Lower leg skin (tissue), 4 donors: ENCODE measurements at places on chromosomes 12 and 14. TPM values are rescaled to one million over a fixed set of nuclear protein-coding genes. Genes with fewer than 3 reads are reported as not detected.

GRCh38 chr12:123546281-123546680 lies 12.8 kb upstream of the RILPL1 start:
- no peak for DNase-seq

DNA sequence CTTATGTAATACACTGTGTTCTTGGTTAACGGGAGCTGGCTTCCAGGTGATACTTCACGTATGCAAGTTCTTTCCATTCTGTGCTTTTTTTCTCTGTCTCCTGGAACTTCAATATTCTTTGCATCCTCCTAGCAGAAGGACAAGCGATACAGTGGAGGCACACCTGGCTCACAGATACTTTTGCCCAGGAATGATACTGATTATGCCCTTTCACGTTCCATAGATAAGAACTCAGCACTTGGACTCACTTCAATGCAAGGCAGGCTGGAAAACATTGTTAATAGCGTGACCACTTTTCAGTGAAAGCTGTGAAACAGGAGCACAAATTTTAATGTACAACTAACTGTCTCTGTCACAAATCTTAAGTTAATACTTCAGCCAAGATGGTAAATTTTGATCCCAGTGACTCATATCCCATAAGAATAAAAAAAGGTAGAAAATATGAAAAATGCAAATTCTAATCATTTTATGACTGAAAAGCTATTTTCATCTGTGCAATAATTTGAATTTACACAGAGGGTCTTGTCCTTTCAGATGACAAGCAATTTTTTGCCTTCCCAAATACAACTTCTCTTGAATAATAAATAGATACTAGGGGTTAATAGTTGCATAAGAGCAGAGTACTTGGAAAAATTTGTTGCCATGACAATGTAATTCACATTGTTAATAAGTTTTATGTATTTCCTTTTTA lies 919.0 kb downstream of the GALC start:
- no peak for DNase-seq

DNA sequence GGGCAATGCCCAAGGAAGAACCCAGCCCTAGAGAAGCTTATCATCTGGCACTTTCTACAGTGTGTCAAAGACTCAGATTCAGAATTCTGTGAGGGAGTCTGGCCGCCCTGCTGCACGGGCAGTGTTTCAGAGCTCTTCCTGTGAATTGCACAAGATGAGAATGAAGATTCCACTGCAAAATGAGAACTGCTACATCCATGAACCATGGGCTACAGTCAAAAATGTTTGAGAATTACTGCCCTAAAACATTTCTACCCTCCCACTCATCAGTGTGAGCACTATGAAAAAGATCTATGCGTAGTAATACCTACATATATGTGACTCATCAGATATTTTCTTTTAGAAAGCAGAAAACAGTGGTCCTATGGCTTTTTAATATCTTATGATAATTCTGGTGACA lies 104.0 kb downstream of the STAB2 start:
- DNase-seq, result no peak

DNA sequence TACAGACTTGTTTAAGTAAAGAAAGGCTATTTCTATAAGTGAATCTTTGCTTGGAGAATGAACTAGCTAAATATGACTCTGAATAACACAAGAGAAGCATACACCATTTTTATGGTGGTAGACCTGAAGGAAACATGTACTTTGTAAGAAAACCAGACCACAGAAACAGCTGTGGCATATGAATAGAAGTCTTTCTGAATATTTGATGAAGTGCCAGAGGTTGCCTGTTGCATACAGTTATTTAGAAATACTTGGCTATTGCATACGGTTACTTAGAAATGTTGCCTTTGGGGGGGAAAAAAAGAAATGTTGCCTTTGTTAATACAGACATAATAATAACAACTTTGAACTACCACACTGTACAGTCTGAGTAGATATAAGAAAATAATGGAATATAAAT lies 16.8 kb upstream of the LEMD3 start:
- DNase-seq, result no peak

- DNase-seq, result peak; percentile 62
These were observed 559 bp upstream of the CKAP4 start for GRCh38 chr12:106248312-106248845.

Gene BLTP3B
- total RNA-seq, result 29.1 TPM

Gene TMEM119
- 10.3 TPM for total RNA-seq

- no peak for DNase-seq
These were observed 1.1 kb downstream of the RIMKLB start for GRCh38 chr12:8698879-8699278.

DNA sequence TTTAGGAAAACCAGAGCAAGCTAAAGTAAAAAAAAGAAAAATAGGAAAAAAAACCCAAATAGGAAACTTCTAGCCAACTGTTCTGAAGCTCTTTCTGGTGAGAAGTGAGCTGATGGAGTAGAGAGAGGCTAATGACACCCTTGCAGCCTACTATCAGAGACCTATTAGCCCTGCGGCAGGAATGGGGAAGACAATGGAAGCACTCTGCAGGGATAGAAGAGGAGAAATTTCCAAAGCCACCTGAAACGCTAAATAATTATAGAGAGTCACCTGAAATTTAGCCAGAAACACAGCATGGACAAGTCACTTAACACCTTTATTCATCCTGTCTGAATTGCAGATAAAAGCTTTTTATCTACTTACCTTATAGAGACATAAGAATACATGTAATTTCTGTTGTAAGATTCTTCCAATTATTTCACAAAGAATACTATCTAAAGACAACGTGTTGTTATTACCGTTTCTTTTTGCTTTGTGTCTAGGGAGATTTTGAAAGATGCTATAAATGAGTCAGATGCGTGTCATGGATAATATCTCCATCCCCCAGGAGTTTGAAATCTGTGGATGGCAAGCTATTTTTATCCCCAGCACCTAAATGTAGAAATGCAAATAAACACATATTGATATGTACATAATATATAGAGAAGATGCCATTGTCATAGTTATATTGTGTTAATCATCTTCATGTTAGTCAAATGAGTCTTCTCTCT lies 138.6 kb downstream of the TPH2 start:
- no peak for DNase-seq

- no peak for DNase-seq
These were observed 221.3 kb downstream of the ANO2 start for GRCh38 chr12:5723711-5724252.

GRCh38 chr12:61018571-61018970 lies 1241.6 kb upstream of the USP15 start:
- no peak for DNase-seq

Gene ZFC3H1
- 47.1 TPM for total RNA-seq

- no peak for DNase-seq
These were observed 190.1 kb upstream of the SYT1 start for GRCh38 chr12:78674311-78675090.

GRCh38 chr14:72793156-72793939 lies 100.6 kb downstream of the DPF3 start:
- DNase-seq, result no peak

DNA sequence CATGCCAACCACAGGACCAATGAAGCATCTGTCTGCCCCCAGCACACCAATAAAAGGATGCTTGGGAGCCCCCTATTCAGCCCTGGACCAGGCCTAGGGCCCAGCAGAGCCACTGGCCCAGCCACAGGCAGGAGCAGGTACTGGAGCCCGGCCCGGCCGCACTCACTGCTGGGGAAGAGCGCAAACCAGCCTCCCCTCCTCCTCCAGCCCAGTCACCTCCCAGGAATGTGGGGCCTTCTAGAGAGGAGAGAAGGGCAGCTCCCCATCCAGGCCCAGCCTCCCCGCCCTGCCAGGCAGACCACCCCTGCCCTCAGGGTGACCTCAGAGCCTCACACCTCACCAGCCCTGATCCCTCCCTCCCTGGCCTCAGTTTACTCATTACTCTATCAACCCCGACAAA lies 56.2 kb downstream of the CCNK start:
- no peak for DNase-seq

Gene DAO
- total RNA-seq, result not detected

GRCh38 chr14:35814371-35815005 lies 5.4 kb upstream of the RALGAPA1 start:
- DNase-seq, result no peak

Gene APPL2
- 104 TPM for total RNA-seq

DNA sequence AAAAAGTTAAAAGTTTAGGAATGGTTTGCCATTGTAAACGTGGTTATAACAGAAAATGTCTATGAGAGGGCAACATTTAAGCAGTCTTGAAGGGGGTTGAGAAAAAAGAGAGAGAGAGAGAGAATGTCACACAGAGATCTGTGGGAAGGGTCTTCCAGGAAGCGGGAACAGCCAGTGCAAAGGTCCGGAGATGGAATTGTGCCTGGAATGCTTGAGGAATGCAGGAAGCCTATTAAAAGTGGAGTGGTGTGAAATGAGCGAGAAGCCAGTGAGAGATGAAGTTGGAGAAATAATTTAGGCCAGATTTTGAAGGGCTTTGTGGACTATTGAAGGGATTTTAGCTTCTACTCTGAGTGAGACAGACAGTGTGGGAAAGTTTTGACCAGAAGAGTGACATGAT lies 406.8 kb upstream of the TBX3 start:
- no peak for DNase-seq

DNA sequence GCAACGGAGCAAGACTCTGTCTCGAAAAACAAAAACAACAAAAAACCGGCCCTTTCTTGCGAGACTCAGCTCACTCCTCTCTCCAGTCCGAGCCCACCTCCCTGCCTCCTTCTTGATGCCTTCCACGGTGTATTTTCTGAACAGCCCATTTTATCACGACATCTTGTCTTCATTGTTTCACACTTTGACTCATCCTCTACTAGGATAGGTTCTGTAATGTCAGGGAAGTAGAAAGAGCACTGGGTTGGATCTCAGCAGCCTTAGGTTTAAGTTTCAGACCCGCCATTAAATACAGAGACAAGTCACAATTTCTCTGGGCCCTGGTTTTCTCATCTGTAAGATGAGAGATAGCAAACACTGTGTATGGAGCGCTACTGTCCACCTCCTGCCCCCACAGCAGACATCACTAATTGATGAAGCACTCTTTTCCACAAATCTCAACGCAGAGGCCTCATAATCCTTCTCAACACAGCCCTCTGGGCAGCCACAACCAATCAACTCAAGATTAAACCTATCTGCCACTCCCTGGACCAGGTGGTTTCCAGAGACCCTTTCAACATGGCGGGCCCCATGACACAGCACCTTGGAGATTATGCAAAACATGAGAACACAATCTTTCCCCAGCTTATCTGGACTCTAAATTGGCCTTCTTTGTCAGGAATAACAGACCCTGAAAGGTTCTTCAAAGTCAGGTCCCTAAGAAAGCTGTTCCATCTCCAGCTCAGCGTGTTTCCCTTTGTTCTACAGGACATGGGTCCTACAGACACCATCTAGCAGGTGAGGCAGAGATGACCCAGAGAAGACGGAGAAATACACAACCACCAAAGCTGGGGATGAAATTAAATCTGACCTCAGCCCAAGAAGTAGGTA lies 35.6 kb downstream of the CCDC88C start:
- DNase-seq, result no peak

Gene FBLN5
- total RNA-seq, result 128 TPM

GRCh38 chr14:68357777-68358176 lies 435.1 kb downstream of the ZFP36L1 start:
- DNase-seq, result no peak

Gene IL31
- total RNA-seq, result not detected

DNA sequence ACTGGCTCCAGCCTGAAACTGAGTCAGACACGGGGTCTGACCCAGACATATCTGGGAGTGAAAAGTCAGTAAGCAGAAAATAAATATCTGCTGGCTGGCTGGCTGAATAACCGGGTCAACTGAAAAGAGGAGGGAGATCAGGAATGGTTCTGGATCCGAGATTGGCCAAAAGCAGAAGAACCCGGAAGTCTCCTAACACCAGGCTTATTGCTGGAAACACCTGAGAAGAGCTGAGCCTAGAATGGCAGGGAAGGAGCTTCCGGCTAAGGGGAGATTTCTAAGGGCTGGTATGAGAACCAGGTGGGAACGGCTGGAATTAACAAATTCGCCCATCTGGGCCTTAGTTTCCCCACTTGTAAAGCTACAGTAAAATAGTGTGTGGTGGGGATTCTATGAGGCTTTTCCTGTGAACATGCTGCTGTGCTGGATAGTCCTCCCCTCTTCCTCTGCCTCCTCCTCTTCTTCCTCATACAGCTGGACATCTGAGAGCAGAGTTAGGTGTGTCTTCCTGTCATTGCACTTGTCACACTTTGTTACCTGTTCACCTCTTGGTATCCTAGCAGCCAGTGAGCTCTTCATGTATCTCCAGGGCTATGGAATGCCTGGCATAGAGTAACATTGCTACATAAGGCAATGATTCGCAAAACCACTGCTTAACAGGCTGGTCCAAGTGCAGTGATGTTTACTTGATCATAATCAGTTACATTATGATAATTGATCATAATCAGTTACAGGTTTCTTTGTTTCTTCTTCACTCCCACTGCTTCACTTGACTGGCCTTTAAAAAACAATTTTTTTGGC lies 2.0 kb upstream of the SHMT2 start:
- no peak for DNase-seq

DNA sequence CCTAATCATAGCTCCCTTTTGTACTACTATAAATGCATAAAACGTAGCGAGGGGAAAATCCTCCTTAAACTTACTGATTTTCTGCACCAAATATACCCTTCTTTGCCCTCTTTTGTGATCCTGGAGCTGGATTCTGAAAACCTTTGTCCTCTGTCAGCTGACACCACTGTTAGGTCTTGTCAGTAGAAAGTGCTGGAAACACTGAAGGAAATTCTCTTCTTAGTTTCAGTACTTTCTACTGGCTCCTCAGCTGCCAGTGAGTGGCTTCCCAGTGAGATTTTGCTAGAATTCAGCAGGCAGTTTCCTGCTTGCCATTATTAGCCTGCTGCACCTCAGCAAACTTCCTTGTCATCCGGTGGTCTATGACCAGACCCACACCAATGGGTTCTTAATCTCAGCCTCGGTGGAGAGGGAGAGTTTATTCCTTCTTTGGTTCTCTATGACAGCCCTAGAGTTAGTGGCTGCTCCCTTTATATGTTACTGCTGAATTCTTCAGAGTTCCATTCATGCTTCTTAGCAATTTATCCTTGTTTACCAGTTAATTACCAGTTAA lies 476.2 kb downstream of the FSCB start:
- DNase-seq, result no peak

Gene TMEM120B
- 3.5 TPM for total RNA-seq

Gene MGP
- 115 TPM for total RNA-seq

GRCh38 chr12:72535212-72535990 lies 263.2 kb downstream of the TRHDE start:
- no peak for DNase-seq

GRCh38 chr12:85569261-85569660 lies 266.9 kb downstream of the RASSF9 start:
- no peak for DNase-seq

Gene KCNC2
- not detected for total RNA-seq

Gene DACT1
- 11.0 TPM for total RNA-seq

Gene KRT74
- 1.2 TPM for total RNA-seq

Gene OTOGL
- total RNA-seq, result 0.15 TPM

- DNase-seq, result no peak
These were observed 6.6 kb downstream of the MAX start for GRCh38 chr14:65095633-65096205.

DNA sequence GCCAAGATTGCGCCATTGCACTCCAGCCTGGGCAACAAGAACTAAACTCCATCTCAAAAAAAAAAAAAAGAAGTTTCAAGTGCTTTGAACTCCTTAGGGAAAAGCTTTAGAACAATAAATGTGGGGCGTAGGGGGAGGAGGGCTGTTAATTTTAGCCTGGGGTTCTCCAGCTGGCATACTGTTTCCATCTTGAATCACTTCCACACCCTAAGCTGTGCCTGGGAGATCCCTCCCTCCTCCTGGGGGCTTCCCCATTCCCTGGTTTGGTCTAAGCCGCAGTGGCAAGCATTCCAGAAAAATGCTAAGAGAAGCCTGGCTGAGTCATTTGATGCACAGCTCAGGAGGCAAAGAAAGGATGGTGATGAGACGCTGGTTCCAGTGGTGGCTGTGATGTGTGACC lies 2.3 kb upstream of the ZNF384 start:
- no peak for DNase-seq
